ENCODE measurements at places on chromosomes 1 and 21. TPM values are rescaled to one million over a fixed set of nuclear protein-coding genes. Genes with fewer than 3 reads are reported as not detected.

The GJA8 gene
- not detected for polyA plus RNA-seq

The RNF186 gene
- not detected for polyA plus RNA-seq

The RORC gene
- polyA plus RNA-seq, result 0.51 TPM

The BMP8B gene
- polyA plus RNA-seq, result 0.20 TPM

The NLRP3 gene
- 1.7 TPM for polyA plus RNA-seq

The KCNK2 gene
- polyA plus RNA-seq, result not detected

The CYP4A11 gene
- polyA plus RNA-seq, result not detected

The ETV3L gene
- polyA plus RNA-seq, result not detected

GRCh38 chr1:207188901-207189300 lies 84.9 kb downstream of the C4BPA start:
- no peak for DNase-seq

- no peak for DNase-seq
Measured at GRCh38 chr1:175385316-175385715, 192.7 kb upstream of the KIAA0040 start.

DNA sequence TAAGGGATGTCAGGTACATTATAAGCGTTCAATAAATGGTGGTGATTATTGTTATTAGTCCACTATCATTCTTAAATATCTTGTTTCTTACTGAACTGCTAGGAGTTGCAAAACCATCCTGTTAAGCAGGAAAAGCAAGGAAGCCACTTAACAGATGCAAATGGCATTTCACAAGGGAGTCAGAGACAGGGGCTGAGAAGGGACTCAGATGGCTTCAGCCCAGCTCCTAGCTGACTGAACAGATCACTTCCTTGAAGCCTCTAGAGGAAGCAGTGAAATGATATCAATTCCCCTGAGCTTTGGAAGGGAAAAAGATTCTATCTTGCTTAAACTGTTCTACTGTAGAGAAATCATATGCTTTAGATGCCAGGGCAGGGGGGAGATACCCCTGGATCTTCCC lies 151.5 kb downstream of the ST6GALNAC5 start:
- no peak for DNase-seq

DNA sequence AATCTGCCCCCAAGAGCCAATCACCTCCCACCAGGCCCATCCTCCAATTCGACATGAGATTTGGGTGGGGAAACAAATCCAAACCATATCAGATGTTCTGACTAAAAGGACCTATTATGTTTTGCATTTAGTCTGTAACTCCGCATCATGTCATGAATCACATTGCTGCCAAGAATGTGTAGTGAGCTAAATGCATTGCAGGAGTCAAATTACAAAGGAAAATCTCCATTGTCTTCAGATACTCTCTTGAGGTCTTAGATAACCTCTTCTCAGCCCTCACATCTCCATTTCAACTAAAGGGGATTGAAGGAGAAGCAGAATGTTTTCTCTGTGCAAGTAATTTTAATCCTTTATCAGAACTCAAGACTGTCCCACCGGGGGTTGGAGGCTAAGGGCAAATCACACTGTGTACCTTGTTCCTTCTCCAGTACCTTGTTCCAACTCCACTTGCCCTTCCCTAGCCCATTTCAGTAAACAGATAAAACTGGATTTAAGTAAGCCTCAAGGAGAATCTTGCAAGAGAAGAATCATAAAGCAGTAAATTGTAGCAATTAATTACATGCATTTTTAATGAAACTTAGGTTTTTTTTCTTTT lies 34.1 kb downstream of the EXTL2 start:
- DNase-seq, result no peak

DNA sequence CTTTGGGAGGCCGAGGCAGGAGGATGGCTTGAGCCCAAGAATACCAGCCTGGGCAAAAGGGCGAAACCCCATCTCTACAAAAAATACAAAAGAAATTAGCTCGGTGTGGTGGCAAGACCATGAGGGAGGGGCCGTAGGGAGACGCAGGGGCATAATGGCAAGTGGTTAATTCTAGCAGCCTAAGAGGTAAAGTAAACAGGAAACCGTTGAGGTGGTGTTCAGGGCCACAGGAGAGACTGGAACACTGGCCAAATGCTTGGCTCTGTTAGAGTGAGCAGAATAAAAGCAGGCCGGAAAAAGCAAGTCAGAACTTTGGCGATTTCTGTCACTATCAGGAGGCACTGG lies 89.2 kb downstream of the RIPK4 start:
- no peak for DNase-seq

DNA sequence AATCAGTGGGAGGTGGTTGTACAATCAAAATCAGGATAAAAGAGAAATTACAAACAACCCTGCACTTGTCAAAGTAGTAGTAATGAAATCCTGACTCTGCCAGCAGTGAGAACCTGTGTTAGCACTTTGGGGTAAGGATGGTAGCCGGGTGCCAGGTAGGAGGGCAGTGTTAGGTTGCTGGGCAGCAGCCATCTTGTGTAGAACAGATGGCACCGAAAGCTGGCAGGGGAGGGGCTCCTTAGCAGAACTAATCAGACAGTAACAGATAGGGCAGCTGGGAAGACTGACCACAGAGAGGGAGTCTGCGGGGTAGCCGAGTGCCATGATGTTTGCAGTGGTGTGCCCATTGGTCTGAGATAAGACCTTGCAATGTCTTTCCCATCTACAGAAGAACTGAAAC lies 137.3 kb downstream of the SDCCAG8 start:
- DNase-seq, result no peak

GRCh38 chr1:54640863-54641836 lies at the start of gene MROH7:
Gene MROH7 (plus strand): TSS chr1:54641786. CDS start chr1:54652927, 11,141 bp downstream.
- DNase-seq, result no peak

DNA sequence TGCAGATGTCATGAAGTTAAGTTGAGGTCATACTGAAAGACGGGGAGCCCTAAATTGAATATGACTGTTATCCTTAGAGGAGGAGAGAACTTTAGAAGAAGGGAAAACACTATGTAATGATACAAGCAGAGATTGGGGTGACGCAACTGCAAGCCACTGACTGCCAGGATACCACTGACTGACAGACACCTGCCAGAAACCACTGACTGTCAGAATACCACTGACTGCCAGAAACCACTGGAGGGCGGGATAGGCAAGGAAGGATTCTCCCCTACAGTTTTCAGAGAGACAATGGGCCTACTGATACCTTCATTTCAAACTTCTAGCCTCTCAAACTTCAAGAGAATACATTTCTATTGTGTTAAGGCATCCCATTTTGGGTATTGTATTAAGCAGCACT lies 388.7 kb downstream of the USH2A start:
- no peak for DNase-seq

- no peak for DNase-seq
Measured at GRCh38 chr1:109354929-109355328, 42.8 kb downstream of the SORT1 start.

DNA sequence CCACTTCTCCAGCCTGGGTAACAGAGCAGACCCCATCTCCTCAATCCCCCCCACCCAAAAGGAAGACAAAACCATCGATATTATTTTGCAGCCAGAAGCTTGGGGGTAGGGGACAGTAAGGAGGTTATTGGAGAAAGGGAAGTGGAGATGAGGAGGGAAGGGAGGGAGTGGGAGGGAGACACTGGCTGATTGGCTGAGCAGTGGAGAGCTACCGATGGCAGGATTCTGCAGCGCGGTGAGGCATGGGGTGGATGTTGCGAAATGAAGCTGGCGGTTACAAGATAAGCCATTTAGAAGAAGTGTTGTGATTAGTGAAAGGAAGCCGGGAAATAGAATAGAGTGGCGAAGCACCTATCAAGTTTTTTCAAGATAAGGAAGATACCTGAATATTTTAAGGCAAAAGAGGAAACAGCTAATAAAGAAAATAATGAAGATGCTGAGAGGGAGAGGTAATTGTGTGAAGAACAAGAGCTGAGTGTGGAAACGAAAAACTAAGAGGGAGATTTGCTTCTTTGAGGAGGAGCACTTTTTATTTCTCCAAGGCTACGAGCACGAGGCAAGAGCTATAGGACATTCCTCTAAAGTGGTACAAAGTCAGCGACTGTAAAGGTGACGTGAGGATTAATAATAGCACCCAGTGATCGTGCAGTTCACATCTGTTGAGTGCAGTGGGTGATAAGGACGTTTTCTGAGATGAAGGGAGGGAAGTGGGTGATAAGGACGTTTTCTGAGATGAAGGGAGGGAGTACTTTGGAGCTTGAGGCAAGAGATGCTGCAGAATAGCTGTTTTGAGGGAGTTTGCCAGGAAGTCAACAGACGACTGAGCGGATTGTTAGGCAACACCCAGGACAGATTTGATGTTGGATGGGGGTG lies 103.2 kb upstream of the KIF26B start:
- DNase-seq, result peak; percentile 79

DNA sequence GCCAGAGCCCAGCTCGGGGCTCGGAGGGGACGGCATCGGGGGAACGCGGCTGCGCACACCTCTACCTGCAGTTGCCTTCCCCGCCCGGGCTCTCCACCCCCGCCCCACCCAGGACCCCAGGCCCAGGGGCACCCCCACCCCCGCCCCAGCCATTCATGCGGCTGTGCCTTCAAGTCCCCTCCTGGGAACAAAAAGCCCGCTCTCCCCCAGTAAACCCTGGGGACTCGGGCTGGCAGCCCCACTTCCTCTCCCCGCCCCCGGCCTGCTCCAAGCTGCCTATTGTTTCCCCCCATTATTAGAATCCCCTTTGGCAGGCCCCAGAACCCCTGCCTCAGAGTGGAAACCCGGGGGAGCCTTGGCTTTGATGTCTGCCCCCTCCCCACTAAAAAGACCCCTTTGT lies 18.0 kb downstream of the MEGF6 start:
- no peak for DNase-seq

- DNase-seq, result no peak
Measured at GRCh38 chr1:167739752-167740151, 18.0 kb downstream of the MPZL1 start.

DNA sequence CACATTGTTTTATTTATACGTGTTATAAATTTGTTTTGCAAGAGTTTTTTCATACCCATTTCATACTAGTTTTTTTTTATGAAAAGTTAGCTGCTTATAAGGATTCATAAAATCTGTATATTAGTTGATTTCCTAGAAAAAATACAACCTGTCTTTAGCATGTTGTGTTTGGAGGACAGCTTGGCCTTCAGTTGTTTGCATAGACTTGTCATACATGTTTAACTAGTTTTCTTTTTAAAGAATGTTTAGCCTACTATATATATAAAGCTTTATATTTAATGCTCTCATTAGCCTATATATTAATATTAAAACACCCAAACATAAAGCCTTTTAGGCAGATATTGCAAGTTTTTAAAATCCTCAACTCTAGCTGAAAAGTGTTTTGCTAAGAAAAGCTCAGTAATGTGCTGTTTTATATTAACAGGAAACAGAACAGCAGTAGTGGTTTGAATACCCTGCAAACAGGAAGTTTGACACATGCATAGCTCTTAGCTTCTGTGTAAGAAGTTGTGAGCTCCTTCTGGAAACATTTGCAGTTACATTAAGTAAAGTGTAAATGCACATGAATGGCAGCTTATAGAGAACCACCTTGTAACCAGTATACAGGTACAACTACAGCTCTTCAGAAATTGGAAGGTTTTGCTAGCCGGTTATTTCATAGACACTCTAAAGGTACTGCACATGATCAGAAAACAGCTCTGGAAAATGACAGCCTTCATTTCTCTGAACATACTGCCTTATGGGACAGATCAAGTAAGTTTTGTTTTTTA lies at the start of gene PRKACB:
PRKACB (plus strand) TSS at position 476 of the 770 bp plus-strand sequence; CDS start at position 567, 91 bp downstream.
- DNase-seq, result no peak

DNA sequence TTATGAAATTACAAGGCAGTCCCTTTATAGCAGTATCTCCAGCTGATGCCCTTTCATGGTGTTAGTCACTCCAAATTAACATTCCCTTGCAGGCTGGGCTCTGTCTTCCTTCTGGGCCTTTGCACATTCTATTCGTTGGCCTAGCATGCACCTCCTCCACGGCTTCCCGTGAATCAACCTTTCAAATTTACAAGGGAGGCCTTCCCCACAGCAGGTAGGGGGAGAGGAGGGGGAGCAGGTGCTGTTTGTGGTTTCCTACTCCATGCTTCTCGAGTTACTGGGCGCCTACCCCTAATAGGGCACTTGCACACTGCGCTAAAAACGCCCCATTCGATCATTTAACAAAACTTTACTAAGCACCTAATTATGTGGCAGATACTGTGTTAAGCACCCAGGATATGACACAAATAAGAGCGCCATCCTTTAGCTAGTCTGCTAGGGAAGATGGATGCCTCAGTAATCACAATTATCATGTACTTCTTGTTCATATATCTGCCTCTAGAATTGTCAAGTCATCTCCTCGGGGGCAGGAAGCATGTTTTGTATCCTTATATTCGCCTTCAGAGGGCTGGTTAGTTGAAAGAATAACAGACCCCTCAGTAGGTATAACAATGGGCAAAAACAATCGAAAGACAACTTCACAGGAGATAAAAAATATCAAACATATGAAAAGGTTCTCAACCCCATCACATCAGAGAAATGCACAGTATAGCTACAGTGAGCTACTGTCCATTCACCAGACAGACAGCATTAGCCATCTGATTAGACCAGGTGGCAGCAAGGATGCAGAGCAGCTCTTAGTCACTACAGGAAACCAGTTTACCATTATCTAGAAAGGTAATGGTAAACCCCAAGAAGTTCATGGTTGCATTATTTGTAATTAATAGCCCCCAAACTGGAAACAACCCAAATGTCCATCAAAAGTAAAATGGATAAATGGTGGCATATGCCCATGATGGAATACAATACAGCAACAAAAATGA lies 1.7 kb upstream of the ADAR start:
- DNase-seq, result no peak

DNA sequence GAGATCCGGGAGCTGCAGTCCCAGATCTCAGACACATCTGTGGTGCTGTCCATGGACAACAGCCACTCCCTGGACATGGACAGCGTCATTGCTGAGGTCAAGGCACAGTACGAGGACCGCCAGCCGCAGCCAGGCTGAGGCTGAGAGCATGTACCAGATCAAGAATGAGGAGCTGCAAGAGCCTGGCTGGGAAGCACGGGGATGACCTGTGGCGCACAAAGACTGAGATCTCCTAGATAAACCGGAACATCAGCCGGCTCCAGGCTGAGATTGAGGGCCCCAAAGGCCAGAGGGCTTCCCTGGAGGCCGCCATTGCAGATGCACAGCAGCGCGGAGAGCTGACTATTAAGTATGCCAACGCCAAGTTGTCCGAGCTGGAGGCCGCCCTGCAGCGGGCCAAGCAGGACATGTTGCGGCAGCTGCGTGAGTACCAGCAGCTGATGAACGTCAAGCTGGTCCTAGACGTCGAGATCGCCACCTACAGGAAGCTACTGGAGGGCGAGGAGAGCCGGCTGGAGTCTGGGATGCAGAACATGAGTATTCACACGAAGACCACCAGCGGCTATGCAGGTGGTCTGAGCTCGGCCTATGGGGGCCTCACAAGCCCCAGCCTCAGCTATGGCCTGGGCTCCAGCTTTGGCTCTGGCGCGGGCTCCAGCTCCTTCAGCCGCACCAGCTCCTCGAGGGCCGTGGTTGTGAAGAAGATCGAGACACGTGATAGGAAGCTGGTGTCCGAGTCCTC lies 25.5 kb downstream of the ETV3L start:
- DNase-seq, result peak; percentile 79

GRCh38 chr1:36894824-36895223 lies 139.5 kb downstream of the GRIK3 start:
- no peak for DNase-seq

GRCh38 chr1:41051022-41051421 lies 29.5 kb upstream of the SLFNL1 start:
- DNase-seq, result no peak

GRCh38 chr1:183562701-183563100 lies 27.6 kb downstream of the NCF2 start:
- peak; percentile 30 for DNase-seq

All from spleen (tissue), 13 donors.